ENCODE measurements at places on chromosomes 2 and 18. TPM values are rescaled to one million over a fixed set of nuclear protein-coding genes. Genes with fewer than 3 reads are reported as not detected.

DNA sequence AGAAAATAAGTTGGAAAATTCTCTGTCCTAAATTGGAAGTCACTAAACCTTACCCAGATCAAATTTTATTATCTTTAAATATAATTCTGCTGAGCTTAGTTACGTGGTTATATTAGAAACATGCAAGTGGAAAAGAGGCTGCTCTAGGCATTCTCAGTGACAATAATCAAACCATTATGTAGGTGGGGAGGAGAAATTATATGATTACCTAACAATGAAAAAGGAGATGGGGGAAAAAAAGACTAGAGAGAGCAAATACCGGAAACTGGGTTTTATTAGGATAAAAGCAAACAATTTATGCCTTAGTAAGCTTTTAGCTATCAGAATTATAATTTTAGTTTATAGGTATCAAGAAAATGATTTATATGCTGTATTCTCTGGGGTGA lies 53.2 kb downstream of the PHLPP1 start:
- DNase-seq: no peak

Gene CFAP65
- not detected for total RNA-seq

Gene BMP10
- not detected for total RNA-seq

Gene GAD1
- total RNA-seq: not detected

Gene MYO5B
- total RNA-seq: 0.16 TPM

Measured in fibroblast of the aortic adventitia (primary cell).